Stimulated activated CD4-positive, alpha-beta T cell treated with anti-CD3 and anti-CD28 coated beads, TNF-alpha, amount 100 ng/mL, for 4 hours (primary cell): ENCODE measurements at places on chromosomes 12 and 14.

DNA sequence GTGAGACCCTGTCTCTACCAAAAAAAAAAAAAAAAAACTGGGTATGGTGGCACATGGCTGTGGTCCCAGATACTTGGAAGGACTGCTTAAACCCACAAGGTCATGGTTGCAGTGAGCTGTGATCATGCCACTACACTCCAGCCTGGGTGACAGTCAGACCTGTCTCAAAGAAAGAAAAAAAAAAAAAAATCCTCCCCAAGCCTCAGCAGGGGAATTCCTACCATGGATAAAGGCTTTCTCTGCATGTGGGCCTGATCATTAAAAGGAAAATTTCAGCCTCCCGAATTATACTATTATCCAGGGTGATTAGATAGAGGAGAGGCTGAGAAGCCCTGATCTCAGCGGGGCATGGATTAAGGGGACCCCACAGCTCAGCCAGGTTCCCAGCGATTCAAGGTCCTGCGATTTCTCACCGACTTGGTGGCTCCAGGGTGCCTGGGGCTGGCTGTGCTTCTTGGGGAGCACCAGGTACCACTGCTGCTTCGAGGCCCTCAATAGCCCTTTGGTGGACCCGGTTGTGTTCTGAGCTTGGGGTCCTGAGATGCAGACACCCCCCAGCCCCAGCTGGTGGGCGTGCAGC is 5.6 kb downstream of the SH2B3 start:
- DNase-seq: no peak

DNA sequence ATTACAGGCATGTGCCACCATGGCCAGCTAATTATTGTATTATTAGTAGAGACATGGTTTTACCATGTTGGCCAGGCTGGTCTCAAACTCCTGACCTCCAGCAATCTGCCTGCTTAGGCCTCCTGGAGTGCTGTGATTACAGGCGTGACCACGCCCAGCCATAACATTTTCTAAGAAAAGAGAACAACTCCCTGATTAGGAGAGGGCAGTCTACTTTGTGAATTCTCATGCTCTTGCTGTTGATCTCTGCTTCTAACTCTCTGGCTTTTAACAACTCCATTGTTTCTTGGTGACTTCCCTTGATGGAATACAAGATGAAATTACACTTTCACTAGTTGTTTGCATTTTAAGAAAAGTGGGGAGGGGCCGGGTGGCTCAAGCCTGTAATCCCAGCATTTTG is 33.6 kb downstream of the SSH1 start:
- no peak for DNase-seq

DNA sequence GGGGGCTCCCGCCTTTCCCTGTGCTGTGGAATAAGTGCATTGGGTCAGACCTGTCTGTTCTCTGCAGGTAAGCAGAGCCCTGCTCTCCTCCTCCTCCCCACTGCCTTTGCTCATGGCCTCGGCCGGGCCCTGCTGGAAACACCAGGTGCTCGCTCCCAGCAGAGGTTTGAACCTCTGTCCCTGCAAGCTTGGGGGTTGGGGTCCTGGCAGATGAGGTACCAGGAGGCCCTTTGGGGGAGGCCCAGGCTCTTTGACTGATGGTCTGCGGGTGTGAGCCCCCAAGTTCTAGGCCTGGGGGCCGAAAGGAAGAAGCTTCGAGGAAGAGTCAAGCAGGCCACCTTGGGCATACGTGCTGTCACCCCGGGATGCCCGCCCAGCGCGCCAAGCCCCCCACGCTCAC is 22.1 kb upstream of the CEP170B start:
- no peak for DNase-seq

GRCh38 chr12:111677186-111677585 is 8.6 kb downstream of the BRAP start:
- DNase-seq: no peak

DNA sequence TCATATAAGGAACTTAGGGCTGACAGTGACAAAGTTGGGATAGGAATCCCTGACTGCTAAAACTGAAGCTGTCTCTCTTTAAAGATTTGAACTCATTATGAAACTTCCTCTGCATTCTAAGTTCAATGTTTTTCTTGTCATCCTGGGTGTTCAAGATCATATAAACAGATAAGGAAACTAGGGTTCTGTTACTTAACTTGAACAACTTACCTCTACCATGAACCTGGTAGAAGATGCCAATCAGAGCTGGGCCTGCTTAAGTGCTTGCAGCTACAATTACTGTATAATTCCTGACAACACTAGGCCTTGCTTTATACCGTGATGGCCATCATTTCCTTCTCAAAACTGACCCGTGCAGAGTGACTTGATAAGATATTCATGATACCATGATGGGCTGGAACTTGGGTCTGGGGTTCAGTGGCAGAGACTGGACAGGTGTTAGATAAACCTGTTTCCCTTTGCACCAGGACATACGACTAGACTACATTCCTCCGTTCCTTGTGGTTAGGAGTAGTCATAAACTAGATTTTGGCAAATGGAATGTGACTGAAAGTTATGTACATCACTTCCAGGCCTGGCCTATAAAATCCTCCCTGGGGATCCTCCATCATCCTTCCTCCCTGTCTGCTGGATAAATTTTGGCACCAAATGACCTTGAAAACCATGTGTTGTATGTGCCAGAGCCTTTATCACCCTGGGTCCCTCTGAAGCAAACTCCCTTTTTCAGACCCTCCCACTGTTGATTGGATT is 172.2 kb upstream of the PRICKLE1 start:
- no peak for DNase-seq

- DNase-seq: no peak
Observed at GRCh38 chr12:76547526-76547925, 12.0 kb downstream of the OSBPL8 start.

- DNase-seq: no peak
Observed at GRCh38 chr12:116076399-116076798, 201.1 kb downstream of the MED13L start.

GRCh38 chr12:124517260-124518050 is 50.0 kb downstream of the NCOR2 start:
- DNase-seq: no peak

DNA sequence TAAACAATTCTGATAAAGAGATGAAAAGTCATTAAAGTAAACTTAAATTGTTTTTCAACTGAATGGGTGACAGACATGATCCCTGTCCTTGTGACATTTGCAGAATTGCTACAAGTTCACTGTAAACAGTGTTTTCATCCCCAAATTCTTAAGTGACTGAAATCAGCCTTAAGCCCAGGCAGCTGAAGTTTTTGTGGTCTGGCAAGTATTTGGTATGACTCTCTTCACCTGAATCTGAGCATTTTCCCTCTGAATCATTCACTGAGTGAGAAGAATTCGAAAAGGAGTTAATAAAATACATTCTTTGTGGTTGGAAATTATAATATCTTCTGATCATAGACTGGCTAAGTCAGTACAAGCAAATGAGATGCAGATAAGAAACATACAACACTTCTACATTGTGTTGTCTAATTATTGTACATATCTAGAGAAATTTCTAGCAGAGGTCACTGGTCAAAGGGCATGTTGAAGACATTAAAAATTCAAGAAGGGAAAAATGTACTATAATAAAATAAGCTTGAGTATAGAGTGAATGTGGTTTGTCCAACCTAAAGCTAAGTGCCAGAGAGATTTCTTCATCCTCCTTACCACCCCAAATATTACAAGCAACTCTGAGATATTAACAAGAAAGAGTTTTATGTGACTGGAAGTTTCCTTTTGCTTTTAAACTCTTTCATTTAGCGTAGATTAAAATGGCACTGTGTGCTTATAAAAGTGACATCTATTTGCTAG is 177.8 kb upstream of the DIO2 start:
- DNase-seq: no peak

- no peak for DNase-seq
Observed at GRCh38 chr12:111086947-111087700, 166.7 kb upstream of the MYL2 start.

GRCh38 chr14:74630881-74631690 is 19.0 kb upstream of the LTBP2 start:
- DNase-seq: no peak

- DNase-seq: no peak
Observed at GRCh38 chr14:80077262-80077661, 134.0 kb downstream of the DIO2 start.
